Left ventricle myocardium superior (tissue), 1 donor: ENCODE measurements at places on chromosomes 2 and 18.

- no peak for DNase-seq
Measured at GRCh38 chr2:16223161-16223840, 283.0 kb downstream of the MYCN start.

- no peak for DNase-seq
Measured at GRCh38 chr2:110853516-110853915, 121.1 kb downstream of the ACOXL start.

- DNase-seq = no peak
Measured at GRCh38 chr2:215911301-215912085, 101.9 kb downstream of the MREG start.

DNA sequence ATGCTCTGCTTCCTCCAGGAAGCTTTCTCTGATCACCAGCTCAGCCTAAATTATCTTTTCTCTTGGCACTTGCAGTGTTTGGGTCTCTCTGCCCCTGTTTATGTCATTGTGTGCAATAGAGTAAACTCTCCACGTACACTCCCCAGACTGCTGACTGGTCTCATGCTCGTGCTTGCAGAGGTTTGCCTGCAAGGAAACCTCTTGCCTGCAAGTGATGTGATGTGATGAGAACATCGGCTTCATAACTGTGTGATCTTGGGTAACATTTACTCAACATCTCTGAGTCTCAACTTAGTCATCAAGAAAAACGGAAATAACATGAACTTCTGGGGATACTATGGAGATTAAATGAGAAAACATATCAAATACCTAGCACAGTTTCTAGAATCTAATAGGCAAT lies 92.3 kb downstream of the BIN1 start:
- DNase-seq = no peak

GRCh38 chr18:3179430-3180089 lies 40.2 kb downstream of the MYOM1 start:
- no peak for DNase-seq

DNA sequence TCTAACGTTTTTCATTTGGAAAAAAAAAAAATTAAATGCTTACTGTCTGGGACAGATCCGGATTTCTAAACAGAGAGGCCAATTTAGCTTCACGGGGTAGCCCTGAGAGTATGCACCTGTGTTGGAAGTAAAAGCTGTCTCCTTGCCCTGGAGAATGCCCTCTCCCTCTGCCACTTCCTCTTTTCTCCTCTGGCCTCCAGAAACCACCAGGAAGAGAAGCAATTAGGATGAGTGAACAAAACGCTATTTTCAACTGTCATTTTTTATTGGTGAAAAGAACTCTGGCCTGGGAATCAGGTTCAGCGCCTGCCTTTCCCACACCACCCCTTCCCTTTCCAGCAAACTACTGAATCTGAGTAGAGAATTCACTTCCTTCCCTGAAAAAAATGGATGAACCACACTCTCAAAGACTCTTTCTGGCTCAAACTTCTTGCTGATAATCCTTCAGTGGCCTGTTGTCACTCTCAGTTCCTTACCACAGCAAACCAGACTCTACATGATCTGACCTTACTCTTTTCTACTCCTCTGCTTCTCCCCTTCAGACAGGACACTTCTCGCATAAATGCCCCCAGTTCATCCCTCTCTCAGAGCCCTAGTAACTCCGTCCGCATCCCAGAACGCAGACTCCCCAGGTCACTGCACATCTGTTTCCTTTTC lies 29.8 kb downstream of the KLF7 start:
- no peak for DNase-seq

DNA sequence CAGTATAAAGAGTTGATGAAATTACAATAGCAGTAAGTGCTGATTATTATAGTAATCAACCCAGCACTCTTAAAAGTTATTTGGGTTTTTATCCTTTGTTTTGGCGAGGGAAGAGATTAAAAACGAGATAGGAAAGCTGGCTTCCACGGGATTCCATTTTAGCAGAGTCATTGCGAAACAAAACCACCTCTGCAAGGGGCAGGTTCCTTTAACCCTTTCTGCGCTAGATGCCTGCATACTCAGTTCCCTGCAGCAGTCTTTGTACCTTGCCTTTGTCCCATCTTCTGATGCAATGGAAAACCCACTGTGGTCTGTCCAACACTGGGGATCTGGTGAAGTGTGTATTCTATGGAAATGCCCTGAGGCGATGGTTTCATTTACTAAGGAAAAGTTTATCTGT lies 2.7 kb downstream of the YPEL5 start:
- DNase-seq = no peak

DNA sequence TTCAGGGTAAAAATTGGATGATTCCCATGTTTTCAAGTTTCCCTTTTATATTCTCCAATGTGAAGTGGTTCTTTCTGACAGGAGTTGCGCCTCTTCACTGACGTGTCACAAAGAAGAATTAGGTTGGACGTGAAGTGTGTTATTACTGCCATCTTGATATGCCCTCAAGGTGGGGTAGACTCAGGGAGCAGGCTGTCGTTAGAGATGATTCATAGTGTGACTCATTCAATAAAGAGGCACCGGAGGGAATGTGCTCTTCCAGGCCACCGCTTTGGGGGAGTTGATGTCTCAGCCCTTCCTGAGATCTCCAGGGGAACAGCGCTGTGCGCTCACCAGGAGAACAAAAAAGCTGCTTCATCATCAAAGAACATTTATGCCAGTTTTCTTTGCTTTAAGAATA lies 3.6 kb upstream of the DGKD start:
- DNase-seq = no peak

- DNase-seq = no peak
Measured at GRCh38 chr2:174138161-174138560, 110.2 kb downstream of the OLA1 start.
